T-helper 22 cell (primary cell): ENCODE measurements at places on chromosomes 16 and 17.
A peak's percentile ranks its signal among the peaks of the same experiment; 100 is the strongest.

DNA sequence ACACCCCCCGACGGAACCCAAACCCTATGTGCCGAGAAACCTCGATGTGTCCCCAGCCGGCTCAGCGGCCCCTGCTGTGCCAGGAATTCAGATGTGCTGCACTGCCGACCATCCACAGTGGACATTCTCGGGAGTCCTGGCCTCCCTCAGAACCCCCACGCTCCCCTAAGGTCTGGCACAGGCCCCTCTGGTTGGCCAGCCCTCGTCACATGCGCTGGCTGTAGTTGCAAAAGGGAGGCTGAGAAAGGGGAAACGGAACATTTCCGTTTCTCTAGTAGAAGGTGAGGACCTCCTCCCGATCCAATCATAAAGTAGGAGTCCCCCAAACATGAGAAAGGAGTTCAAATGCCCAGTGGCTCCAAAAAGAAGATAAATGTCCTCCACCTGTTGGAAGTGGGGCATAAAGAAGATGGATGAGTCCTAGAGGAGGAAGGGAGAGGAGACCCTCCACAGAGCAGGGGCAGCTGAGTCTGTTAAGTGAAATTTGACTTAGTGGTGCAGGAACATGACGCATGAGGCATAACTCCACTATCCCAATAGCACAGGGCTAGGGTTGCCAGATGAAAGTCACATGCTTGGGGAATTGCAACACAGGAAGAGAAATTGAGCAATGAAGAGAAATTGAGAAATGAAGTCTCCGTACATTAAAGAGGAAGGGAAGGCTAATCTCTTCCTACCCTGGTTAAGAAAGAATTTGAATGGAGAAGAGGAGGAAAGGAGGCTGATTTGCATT lies 49.3 kb upstream of the WSB1 start:
- no peak for DNase-seq

DNA sequence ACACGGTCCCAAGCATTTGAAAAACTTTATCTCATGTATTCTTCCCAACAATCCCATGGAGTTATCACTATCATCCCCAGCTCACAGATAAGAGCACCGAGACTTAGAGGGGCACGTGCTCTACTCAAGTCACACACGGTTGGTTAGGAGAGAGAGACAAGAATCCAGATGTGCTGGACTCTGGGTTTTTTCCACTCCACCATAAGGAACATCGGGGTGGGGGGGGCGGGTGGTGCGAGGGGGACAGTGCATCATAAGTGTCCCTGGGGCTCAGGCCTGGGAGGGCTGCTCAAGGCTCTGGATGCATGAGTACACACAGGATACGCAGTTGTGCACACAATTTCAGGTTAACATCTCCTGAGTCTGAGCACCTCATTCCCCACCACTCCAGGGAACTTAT lies 7.4 kb downstream of the CDC42EP4 start:
- no peak for DNase-seq

- no peak for DNase-seq
These were observed 43.3 kb downstream of the POLR3K start for GRCh38 chr16:9903-10665.

DNA sequence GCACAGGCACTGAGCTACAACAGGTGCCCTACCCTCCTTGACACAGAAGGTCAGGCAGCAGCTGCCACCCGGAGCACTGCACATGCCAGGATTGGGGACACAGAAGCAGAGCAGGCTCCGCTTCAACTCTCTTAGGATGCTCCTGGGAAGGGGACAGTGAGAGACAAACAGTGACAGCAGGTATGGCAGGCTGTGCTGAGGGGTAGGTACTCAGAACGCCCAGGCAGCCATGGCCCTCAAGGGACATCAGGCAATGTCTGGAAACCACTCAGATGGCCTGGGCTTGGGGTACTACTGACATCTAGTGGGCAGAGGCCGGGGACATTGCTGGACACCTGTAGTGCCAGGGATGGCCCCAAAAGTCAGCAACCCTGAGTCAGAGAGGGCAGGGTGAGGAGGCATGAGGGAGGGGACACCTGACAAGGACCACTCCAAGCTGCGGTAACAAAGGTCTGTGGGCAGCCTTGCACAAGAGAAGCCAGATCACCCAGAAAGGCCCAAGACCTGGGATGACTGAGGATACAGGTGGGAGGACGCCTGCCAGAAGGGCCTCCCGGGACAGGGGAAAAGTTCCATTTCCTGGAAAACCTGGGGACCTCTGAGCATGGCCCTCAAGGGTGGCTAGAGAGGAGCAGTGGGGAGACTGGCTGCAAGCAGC lies 21.2 kb downstream of the PEMT start:
- DNase-seq: no peak

GRCh38 chr16:4556580-4556979 lies 440 bp downstream of the C16orf96 start:
- no peak for DNase-seq

DNA sequence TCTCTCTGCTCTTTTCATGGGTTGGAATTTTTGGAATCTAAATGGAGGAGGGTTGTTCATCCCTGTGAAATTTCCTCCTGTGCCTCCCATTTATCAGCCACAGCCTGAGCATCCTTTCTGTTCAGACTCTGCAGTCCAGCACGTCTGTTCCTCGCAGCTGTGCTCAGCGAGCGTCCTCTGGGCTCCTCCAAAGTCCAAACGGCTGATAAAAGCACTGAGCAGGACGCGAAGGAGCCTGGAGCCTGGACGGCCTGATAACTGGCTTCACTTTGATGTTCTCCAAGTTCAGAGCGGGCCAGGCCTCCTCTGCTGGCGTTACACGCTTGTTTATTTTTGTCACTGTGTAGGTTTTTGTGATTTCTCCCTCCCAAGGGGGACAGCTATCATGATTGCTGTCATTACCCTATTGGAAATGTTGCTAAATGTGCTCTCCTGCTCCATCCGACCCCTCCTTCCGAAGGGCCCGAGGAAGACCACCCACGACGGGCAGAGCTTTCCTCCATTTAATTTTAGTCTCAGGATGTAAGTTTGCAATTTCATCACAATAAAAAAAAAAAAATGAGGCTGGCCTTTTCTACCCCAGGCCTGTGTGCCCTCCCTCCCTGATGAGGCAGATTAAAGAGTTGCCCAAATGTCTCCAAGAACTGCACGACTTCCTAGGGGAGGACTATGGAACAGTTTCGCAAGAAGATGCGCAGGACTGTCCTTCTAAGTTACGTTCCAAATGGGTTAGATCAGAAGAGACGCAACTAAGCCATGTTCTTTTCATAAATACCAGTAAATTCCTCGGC lies 290.5 kb upstream of the FOXF1 start:
- no peak for DNase-seq

DNA sequence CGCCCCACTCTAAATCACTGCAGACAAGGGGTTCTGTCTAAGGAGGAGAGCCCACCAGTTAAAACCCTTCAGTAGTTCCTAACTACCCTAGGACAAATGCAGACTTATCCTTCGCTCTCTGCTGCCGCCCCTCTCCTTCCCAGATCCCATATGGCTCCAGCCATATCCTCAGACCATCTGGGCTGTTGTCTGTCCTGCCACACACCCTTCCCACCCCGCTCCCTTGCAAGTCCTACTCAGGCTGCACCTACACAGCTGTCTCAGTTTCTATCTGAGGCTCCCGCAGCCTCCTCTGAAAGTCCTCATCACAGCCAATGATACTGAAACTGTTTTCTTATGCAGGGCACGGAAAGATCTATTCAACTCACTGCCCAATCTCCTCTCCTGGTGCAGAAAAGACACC lies 720 bp upstream of the BCKDK start:
- no peak for DNase-seq

GRCh38 chr16:72847187-72848027 lies 200.5 kb downstream of the ZFHX3 start:
- DNase-seq: no peak

- DNase-seq: no peak
These were observed 5.8 kb downstream of the ARHGEF15 start for GRCh38 chr17:8315764-8316217.

DNA sequence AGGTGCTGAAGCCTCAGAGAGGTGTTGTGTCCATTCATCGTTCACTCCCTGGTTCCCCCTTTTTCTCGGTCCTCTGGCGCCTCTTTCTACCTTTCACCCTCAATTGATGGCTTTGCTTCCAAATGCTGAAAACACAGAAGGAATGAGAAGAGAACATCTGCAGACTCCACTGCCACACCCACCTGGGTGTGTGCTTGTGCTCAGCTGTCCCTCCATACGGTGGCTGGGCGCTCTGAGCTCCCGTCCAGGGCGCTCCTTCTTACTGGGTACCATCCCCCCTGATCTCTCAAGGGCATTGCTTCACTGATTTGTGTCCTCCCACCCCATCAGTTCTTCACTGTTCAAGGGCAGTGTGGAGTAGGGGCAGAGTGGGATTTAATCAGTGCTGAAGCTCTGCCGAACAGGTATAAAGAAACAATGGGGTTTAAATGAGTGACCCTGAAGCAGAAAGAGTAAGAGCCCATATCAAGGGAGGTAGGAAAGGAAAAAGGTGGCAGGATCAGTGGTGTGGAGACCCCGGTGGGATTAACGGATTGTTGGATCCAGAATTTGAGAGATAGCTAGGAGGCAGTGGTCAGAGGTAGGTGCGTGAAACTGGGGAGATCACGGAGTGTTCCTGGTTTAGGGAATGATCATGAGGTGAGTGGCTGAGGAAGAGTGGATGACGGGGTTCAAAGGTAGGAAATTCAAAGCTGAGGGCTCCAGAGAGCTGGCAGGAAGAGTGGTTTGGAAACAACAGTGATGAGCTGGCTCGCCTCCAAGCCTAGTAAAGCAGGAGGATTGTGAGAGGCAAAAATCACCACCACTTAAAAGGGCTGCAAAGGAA lies 40.8 kb downstream of the MRTFB start:
- no peak for DNase-seq

DNA sequence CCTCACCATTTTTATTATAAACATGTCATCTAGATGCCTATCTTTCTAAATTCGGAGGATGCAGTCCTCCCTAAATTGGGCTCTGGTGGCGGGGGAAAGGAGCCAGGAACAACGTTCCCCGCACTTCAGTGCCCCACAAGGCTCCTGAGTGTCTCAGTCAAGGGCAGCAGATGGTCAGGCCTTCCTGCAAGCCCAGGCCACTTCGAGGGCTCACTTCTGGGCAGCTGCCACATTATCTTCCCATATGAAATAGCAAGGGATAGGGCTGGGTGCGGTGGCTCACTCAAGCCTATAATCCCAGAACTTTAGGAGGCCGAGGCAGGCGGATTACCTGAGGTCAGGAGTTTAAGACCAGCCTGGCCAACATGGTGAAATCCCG lies 32.3 kb downstream of the FBXO31 start:
- DNase-seq: no peak

DNA sequence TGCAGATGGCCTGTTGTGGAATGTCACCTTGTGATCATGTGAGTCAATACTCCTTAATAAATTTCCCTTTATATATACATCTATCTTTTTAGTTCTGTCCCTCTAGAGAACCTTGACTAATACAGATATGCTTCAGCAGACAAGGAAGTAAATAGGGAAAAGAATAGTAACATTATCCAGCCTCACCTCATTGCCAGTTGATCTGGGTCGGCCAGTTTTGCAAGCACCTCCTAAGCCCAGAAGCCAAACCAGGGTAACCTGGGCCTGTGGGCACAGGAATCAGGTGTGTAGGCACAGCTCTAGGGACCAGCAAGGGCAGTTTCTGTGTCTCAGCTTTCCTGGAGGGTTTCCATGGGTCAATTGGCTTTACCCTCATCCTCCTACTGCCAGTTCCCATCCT lies 11.9 kb upstream of the CCL17 start:
- DNase-seq: no peak

DNA sequence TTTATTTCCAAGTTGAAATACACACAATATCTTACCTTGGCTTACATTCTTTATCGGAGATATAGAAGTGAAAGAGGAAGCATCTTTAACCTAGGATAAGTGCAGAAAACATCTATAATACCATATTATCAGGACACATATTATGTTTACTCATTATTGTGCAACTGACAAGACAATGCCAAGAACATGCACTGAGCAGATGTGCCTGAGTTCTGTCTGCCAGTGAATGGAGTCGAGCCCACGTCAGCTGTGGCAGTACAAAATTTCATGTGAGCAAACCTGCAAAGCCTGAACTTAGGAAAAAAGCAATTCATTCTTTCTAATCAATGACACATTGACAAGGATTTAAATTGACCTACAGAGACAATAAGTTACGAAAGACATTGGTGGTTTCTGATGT lies 154.4 kb downstream of the AXIN2 start:
- no peak for DNase-seq

- DNase-seq: no peak
These were observed 703.8 kb upstream of the EEF2KMT start for GRCh38 chr16:5801396-5801795.

DNA sequence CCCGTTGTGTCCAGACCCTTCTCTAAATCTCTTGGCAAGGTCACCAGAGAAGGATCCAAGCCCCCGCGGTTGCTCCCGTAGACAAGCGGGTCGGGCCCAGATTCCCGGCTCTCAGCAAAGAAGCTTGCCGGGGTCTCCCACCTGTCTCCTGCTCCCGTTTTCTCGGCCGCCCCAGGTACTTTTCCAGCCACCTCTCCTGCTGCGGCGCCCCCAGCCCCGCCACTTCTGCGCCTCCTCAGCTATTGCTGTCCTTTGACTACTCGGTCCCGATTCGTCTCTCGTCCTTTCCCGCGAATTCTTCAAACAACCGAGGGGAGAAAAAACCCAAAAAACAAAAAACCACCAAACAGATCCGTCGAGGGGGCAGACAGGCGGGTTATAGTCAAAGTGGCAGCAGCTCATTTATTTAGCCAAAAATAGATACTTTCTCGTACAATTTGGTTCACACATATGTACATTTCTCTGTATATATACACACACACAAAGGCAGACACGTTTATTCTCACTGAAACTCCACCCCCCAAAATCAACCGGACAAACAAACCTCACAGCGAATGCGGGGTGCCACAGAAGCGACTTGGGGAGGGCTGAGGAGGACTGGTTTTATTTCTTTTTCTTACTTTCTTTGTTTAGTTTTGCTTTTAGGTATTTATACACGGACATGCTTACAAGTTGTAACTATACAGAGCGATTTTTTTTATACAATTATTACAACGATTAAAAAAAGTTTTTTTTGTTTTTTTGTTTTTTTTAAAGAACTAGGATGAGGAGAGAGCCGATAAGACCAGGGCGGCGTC lies 3.5 kb downstream of the IRX3 start:
- no peak for DNase-seq

GRCh38 chr16:78877114-78877655 lies 723.4 kb downstream of the MAF start:
- no peak for DNase-seq

DNA sequence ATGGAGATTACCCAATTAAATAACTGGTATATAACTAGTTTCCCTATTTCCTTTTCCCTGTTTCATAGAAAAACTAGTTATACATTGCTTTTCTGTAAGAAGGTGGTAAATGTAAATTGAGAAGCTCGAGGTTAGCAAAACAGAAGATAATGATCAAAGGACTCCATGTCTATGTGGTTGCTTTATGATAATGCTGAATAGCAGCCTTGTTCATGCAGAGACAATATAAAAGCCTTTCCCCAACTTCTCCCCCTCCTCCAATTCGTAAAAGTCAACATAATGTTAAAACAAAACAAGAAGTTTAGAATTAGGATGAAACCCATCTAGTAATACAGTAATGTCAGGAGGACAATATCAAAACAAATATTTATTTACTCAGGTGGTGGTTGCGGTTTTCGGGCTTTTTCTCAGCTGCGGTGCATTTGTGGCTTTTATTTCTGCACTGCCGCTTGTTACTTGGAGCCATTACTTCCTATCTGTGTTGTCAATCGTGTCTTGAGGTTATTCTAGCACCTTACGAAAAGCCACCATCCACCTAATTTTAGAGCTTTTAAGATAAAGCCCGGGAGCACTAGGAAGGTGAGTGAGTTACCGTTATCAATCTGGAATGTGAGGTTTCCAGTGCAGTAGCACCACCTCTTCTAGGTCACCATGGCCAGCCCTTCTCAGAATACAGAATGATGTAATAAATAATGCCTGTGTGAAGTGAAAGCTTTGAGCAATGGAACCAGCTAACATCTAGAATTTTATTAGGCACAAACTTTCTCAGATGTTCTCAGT lies 297.5 kb downstream of the CDH13 start:
- peak; percentile 14 for DNase-seq
